ENCODE measurements at places on chromosomes 7 and 10.

GRCh38 chr7:124856299-124856888 is 73.2 kb downstream of the POT1 start:
- no peak for DNase-seq

DNA sequence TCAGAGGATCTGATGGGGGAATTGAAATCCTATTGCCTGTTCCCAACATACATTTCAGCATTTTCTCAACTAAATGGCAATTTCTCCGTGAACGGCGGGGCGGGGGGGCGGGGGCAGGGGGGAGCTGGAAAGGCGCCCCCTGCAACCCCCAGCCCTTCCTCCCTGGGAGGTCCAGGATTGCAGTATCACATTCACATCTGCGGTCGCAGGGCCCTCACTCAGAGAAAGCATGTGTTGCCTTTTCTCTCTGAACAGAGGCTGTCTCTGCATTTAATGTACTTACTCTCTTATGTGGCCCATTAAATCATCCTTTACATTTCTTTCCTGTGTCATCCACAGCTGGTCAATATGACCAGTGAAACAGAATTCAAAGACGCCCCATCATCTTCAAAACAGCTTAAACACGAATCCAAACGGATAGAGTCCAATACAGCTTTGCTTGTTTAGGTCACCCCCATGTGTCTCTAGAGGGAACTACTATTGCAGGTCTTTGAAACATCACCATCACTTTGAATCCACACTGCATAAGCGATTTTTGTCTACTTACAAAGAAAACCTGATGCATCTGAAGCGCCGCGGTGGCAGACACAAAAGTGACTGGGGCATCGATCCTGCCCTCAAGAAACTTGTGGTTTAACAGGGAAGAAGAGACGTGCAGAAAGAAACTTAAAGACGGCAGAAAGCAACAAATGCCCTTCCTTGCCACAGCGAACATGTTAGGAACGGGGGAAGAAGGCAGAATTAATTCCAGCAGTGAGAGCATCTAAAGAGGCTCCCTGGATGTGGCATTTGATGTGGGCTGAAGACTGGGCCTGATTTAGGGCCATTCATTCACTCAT is 17.0 kb upstream of the ECHDC3 start:
- DNase-seq: no peak

- no peak for DNase-seq
These were observed 62.1 kb downstream of the PAPSS2 start for GRCh38 chr10:87721781-87722180.

DNA sequence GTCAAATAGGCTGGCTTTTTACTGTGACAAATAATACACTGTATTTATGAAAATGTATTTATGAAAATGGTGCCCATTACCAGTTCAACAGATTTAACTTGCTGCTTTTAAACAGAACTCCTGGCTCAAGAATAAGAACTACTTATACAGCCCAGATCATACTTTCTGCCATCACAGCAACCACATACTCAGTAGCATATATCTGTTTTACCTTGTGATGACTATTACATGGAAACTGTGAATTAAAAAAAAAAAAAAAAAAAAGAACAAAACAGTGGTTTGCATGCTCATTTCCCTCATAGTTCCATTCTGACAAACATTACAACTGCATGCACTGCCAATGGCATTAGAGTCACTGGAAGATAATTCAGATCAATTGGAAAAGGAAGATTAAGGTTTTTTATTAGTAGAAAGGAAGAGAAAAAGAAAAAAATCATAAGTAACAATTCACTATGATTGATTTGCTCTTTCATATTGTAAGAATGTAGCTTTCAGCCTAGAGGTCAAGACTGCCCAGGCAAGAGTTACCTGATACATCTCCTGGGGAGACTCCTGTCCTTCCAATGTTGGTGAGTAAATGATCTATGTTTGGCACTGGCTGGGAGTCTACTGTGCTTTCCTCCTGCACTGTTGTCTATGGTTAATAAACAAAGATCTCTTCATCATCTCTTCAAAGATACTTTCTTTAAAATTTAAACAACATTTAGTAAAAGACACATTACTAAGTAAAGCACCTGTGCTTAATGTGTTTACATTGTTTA is 132.8 kb downstream of the ARHGAP21 start:
- no peak for DNase-seq

GRCh38 chr10:89391907-89392756 is at the start of gene IFIT1:
IFIT1 (plus strand) TSS chr10:89392623; CDS start chr10:89392713, 90 bp downstream.
- DNase-seq: peak; percentile 5

DNA sequence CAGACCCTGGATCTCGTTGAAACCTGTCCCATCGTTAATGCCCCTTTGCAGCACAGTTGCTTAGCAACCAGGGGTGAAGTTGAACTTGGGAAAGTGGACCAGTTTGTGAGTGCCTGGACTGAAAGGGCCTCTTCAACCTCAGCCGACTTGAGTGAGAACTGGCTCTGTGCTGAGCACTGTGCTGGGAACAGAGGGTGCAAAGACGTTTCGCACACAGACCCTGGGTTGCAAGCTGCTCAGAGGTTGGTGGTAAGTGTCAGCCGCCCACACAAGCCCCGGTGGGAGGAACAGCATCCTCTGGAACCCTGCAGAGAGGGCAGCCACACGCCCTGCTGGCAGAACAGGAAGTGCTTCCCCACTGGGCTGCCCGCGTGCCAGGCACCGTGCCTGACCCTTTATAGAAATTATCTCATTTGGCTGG is 89.2 kb downstream of the CARD11 start:
- DNase-seq: no peak

DNA sequence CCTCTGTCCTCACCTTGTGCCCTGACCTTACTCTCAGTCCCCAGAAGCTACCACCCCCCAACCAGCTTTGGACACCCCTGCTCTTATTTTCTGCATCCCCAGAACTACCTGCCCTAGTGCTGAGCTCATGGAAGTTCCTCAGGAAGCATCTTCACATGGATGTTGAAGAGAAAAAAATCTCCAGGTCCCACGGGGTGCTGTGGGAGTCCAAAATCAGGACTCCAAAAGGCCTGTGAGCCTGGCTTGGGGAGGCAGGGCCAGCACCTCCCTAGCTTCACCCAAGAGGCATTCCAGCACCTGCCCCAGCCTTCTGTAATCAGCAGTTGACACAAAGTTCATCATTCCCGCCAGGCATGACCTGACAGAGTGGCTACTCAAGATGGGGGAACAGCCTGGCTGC is 20.7 kb upstream of the GDF10 start:
- no peak for DNase-seq

GRCh38 chr7:132709971-132710567 is 133.8 kb upstream of the PLXNA4 start:
- DNase-seq: no peak

DNA sequence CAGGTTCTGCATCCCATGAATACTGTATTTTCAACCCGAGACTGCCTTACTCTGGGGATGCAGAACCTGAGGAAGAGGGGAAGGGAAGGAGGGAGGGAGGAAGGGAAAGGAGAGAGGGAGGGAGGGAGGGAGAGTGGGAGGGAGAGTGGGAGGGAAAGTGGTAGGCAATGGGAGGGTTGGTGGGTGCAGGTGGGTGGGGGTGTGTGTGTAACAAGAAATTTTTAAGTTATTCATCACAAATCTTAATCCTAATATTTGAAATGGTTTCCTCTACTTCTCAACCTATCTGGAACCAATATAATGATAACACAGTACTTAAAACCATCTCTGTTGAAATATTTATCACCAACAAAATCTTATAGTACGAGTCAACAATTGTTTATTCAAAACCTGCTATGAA is 68.0 kb downstream of the PDSS1 start:
- DNase-seq: no peak

GRCh38 chr10:93481637-93482144 is 443 bp downstream of the MYOF start:
- no peak for DNase-seq

- no peak for DNase-seq
These were observed 35.5 kb upstream of the NCAPG2 start for GRCh38 chr7:158740013-158740656.
